Omental fat pad (tissue), 4 donors: ENCODE measurements at places on chromosomes 16 and 17.

DNA sequence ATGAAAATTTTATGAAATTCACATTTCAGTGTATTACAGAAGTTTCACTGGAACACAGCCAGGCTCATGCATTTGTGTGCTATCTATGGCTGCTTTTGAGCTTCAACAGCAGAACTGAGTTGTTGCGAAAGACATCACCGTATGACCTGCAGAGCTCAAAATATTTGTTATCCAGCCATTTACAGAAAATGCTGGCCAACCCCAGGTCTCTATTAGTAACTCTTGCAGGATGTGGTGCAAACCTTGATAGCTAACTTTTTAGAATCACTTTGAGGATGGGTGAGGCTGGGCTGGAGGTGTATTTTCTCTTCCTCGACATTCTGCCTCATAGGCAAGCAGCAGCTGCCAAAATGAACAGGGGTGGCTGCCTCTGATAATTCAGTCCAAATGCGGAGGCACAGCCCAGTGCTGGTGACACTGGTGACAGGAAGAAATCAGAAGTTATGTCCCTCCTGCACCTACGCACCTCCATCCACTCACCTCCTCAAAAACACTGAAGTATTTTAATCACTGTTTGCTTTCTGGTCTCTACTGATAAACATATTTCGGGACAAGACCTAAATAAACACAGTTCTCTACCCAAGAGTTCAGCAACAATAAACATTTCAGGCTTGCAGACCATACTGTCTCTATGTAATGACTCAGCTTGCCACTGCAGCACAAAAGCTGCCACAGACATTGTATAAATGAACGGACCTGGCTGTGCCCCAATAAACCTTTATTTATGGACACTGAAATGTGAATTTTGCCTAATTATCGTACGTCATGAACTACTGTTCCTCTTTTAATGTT is 28.5 kb downstream of the ARHGAP17 start:
- DNase-seq: no peak

- DNase-seq: no peak
Measured at GRCh38 chr17:80605326-80606066, 60.9 kb downstream of the RPTOR start.

DNA sequence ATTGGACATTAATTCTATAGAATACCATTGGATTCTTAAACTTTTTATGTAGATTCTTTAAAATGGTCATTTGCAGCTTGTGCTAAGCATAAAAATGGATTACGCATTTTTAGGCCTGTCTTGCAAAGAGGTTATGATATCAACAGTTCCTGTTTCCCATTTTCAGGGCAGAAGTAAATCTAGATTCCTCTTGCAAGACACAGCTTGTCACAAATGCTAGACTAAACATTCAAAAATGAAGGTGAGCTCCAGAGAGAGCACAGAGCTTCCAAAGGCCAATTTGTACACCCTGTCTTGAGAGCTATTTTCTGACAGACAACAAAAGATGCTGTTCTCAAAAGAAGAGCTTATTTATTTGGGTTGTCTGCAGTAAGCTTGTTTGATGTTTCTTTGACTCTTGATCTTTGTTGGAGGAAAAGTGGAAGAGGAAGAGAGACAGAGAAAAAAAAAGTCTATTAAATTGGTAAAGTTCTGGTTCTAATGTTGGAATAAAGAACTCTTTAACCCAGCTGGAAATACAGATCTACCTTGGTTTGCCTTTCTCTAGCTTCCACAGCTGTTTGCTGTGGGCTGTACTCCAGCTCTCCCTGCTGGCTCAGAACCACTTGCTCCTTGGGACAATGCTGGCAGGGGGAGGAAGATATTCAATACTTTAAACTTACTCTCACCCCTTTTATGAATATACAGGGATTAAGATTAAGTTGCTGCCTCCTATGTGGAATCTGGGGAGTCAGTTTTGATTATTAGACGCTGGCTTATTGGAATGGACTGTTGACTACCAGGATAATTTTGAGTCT is 651.8 kb downstream of the CDH11 start:
- no peak for DNase-seq

- no peak for DNase-seq
Measured at GRCh38 chr16:47392081-47392480, 68.8 kb downstream of the ITFG1 start.

- no peak for DNase-seq
Measured at GRCh38 chr17:82419540-82419939, 1.2 kb upstream of the OGFOD3 start.

- no peak for DNase-seq
Measured at GRCh38 chr17:78374631-78375274, 3.7 kb upstream of the PGS1 start.

DNA sequence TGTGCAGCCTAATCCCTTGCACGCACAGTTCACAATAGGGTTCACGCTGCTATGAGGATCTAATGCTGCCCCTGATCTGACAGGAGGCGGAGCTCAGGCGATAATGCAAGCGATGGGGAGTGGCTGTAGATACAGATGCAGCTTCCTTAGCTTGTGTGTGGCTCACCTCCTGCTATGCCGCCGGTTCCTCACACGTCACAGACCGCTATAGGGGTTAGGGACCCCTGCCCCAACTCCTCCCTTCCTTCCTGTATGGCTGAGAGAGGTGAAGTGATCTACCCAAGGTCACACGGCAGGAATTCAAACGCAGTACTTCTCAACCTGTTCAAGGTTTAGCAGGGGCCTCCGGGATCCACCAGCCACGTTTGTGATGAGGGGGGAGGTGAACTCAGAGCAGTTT is 13.4 kb upstream of the PLLP start:
- no peak for DNase-seq

DNA sequence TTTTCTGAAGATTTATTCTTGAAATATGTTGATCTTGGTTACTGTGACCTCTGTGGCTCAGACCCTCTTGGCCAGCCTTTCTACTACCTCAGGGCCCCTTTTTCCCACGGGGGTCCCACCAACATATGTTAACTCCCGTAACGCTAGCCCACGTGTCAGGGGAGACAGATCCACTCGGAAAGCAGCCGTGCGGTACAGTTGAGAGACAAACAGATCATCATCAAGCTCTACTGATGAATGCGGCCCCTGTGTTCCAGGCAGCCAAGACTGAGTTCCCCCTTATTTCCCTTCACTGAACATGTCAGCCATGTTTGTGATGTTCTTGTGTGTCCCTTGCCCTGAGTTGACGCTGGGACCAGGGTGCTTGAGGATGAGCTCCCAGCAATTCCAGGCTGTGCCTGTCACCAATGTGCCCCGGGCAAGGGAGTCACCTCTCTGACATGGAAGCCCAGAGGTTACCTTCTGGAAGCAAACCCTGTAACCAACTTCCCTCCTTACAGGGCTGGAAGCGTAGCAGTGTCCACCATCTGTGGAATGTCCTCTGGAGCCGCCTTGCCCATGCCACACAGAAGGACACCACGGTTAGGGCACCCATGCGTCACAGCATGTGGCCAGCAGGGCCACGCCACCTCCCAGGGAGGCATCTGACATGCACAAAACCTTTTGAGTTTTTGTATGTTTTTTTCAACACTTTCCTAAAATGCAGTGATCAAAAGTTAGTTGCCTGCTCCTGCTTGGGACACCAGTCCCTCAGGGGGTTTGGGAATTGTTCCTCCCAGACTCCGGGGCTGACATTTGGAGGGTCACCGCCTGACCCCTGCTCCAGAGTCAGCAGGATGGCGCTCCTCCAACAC is 193.7 kb upstream of the CHMP6 start:
- no peak for DNase-seq

DNA sequence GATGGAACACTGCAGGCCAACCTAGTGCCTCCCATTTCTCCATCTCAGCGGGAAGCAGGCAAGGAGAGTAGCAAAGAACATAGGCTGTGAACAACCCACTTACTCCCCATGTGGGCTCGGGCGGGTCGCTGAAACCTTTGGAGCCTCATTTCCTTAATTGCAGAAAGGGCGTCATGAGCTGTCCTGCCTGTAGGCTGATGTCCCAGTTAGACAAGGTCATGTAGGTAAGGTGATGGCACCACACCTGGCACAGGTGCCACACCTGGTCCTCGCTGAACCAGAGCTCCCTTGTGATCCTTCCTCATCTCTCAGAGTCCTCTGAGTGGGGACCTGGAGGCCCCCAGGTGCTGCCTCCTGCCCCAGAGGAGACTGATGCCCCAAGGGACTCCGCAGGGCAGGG is 22.9 kb downstream of the ABCC3 start:
- no peak for DNase-seq

GRCh38 chr16:87698676-87699199 is 67.0 kb downstream of the KLHDC4 start:
- DNase-seq: no peak

- no peak for DNase-seq
Measured at GRCh38 chr16:85863384-85863774, 35.6 kb upstream of the IRF8 start.

- no peak for DNase-seq
Measured at GRCh38 chr17:66447159-66447558, 144.7 kb downstream of the PRKCA start.

- DNase-seq: no peak
Measured at GRCh38 chr16:79298894-79299799, 301.4 kb downstream of the MAF start.

GRCh38 chr17:60091109-60091508 is 12.4 kb upstream of the HEATR6 start:
- DNase-seq: no peak

- no peak for DNase-seq
Measured at GRCh38 chr17:76511668-76512365, 10.6 kb upstream of the RHBDF2 start.

GRCh38 chr16:77213542-77214106 is 14.4 kb downstream of the SYCE1L start:
- DNase-seq: peak; percentile 50

GRCh38 chr16:4098501-4098900 is 17.7 kb downstream of the ADCY9 start:
- no peak for DNase-seq
